ENCODE measurements at places on chromosomes 11 and 22.

GRCh38 chr22:25027043-25027906, 74.8 kb downstream of the KIAA1671 start:
- no peak for DNase-seq

DNA sequence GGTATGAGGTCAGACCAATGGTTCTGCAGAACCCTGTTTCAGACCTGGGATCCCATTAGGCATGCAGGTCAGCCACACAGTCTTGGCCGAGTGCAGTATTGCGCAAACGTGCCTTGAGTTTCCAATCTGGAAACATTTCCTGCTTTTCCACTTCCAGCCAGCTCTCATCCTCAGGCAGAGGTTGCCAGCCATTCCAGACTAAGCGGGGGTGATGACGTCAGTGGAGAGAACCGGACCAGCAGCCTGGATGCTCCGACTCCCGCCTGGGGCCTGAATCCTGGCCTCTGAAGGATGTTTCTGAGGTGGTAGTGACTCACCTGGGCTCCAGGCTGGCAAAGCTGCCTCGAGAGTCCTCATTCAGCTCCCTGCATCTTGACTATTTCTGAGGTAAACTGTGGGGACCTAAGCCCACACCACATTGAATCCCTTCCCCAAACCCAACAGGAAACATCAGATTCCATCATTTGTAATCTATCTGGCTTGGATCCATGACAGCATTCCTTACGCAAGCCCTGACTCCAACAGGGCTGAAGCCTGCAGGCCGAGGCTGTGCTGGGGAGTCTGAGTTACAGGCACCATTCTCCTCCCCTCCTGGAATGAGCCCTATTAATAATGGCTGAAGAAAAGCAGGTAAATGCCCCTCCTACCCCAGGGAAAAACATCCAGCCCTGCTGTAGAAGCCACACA, 83.0 kb downstream of the ABTB2 start:
- no peak for DNase-seq

DNA sequence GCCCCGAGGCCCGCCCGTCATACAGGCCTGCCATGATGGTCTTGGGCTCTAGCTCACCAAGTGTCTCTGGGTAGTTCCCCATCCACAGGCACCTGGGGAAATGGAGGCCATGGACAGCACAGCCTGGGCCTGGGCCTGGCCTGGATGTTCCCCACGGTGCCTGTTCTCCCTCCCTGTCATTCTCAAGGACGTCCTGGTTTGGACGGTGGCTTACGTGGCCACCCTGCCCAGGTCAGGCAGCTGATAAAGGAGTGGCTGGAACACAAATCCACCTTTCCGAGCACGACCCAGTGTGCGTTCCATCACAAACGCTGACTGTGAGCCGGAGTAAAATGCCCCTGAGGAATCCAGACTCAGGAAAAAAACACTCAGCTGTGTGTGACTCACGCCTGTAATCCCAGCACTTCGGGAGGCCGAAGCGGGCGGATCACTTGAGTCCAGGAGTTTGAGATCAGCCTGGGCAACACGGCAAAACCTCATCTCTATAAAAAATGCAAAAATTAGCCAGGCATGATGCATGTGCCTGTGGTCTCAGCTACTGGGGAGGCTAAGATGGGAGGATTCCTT, 41.2 kb upstream of the TESMIN start:
- DNase-seq: no peak

GRCh38 chr11:23095650-23096189, 235.4 kb upstream of the CCDC179 start:
- DNase-seq: no peak

DNA sequence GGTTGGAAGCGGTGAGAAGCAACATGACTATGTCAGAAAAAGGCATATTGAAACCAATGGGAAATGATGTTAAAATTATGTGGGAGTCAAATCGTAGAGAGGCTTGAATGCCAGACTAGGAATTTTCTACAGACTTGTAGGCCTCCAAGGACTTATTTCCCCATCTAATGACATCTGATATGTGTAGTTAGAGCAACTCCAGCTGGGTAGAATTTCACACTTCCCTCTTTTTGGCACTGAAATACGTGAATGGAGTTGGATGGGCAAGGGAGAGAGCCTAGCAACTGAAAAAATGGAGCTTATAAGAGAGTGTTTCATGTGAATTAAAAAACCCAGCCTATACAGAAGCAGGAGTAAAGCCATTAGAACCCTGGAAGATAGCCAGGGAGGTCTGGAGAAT, 304.2 kb downstream of the INSC start:
- no peak for DNase-seq

DNA sequence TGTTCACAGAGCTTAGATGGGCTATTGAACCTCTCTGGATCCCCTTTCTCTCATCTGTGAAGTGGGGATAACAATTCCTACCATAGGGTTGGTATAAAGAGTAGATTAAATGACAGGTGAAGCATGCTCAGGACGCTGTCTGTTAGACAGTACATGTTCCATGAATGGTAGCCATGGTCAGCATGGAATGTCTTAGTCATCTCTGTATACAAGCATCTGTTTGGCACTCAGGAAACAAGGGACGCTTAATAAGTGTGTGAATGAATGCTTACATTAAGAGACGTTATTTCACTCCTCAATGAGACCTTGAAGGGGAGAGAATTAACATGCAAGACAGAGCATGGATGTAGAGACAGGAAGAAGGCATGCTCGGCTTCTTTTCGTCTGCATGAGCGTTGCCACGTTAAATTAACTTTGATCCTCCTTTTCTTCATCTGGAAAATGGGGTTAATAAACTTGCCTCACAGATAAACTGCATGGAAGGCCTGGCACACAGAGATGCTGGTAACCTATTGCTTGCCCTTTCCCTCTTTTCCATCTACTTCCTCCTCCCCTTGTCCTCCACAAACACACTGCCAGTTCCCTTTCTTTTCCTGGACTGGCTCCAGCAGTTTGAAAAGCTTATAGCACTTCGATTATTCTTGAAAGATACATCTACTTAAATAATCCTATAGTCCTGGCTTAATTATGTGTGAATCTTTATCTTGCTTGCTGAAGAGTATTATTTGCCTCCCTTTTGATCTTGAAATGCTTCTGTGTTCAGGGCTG, 267.2 kb upstream of the MTNR1B start:
- DNase-seq: no peak

GRCh38 chr11:111395081-111395480, 16.0 kb upstream of the POU2AF1 start:
- no peak for DNase-seq

- DNase-seq: no peak
These were observed 20.3 kb downstream of the BBOX1 start for GRCh38 chr11:27060816-27061460.

DNA sequence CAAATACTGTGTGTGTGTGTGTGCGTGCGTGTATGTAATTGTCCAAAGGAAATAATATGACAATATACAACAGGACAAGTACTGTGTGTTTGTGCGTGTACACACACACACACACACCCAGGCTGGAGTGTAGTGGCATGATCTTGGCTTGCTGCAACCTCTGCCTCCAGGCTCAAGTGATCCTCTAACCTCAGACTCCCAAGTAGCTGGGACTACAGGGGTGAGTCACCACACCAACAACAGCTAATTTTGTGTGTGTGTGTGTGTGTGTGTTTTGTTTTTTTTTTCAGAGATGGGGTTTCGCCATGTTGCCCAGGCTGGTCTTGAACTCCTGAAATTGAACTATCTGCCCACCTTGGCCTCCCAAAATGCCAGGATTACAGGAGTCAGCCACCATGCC, 61.5 kb downstream of the NUP98 start:
- no peak for DNase-seq

DNA sequence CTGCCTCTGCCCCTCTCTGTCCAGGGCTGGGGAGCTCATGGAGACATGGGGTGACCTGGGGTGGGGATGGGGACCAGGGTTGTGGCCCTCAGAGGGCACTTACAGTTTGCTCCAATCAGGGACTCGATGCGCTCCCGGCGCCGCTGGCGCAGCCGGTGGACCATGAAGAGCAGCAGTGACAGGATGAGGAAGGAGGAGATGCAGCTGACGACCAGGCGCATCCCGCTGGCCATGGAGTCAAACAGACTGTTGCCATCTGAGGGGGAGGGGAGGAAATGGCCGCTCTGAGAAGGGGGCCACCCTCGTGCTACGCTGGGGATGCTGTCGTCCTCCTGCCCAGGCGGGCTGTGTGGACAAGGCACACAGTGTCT, 80.5 kb downstream of the DGCR2 start:
- DNase-seq: no peak

DNA sequence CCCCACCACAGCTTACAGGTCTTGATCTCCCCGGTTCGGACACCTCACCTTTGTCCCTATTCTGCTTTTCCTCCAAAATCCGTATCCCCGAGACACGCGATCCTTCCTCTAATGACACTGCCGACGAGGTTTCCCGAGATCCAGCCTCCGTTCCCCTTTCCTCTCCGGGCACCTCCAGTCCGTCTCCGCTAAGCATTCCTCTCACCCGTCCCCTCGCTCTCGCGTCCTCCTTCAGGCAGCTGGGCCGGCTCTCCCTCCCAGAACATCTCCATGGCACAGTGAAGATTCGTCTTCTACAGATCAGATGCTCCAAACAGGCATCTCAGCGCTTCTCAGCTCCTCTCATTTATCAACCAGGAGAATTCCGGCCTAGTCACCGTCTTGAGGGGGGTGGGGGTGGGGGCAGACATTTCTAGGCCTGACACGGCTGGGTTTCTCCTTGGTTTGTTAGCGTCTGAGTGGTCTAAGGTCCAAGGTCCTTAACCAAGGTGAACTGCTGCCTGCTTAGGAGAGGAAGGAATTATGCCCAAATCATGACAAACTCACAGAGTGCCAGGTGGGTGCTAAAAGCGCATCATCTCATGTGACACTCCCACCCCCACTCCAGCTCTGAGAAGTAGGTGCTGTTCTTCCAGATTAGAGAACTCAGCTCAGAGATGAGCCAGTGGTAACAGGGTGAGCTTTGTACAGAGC, at the start of gene SPTBN2:
Gene SPTBN2, minus strand, starts transcription at position 524 of the 693 bp plus-strand sequence. CDS start 7,976 bp downstream, outside the sequence.
- no peak for DNase-seq

GRCh38 chr22:36872084-36872483, 11.3 kb downstream of the NCF4 start:
- no peak for DNase-seq

GRCh38 chr11:1370186-1371025, 19.3 kb upstream of the BRSK2 start:
- no peak for DNase-seq

DNA sequence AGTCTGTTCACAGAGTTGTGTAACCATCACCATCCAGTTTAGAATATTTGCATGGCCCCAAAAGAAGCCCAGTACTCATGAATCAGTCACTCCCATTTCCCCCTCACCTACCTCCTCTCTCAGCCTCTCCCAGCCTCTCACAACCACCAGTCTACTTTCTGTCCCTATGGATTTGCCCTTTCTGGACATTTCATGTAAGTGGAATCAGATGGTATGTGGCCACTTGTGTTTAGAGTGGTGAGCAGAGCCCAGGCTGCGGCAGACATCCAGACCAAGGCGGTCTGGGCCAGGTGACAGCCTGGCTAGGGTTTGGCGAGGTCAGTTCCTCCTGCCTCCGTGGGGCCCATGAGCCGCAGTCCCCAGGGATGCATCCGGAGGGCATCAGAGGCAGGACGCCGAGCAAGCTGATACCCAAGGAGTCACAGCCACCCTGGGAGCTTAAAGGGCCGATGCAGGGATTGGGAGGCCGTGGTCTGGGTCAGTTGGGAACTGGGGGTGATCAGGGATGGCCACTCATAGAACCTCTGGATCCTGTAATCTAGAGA, 53.3 kb upstream of the CLDN5 start:
- DNase-seq: no peak

DNA sequence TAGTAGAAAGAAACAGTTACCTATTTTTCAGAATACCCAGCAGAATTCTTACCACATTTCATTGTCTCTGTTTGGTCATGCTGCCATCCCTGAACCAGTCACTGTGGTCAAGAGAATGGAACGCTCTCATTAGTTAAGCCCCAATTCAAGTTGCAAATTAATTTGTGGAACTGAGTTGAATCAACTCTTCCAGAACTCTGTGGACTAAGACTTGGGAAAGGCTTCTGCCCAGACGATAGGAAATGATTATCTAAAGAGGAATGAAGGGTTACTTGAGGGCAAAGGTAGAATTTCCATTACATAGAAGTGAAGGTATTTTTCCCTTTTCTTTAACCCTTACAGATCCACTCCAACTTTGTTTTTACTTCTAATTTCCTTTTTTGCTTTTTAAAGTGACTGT, 286.4 kb downstream of the DYNC2H1 start:
- no peak for DNase-seq

GRCh38 chr11:61377461-61378160, 14.8 kb upstream of the TMEM216 start:
- no peak for DNase-seq

DNA sequence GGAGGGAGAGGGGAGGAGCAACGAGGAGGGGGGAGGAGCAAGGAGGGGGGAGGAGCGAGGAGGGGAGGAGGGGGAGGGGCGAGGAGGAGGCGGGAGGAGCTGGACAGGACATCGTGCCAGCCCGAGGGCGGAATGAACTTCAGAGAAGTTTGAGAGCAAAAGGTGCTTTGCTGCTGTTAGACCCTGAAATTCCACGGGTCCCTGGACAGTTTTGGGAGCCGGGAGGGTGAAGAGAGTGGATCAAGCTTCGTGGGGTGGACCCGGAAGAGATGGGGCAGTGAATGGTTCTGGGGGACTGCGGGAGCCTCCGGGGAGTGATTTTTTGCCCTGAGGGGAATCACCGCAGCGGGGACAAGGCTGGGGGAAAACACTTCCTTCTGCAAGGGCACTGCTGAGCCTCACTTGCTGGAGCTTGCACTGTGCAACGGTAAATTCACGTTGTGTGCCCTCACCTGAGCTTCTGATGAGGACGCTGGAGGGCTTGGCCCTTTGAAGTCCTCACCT, 10.7 kb upstream of the NLRP6 start:
- DNase-seq: no peak

DNA sequence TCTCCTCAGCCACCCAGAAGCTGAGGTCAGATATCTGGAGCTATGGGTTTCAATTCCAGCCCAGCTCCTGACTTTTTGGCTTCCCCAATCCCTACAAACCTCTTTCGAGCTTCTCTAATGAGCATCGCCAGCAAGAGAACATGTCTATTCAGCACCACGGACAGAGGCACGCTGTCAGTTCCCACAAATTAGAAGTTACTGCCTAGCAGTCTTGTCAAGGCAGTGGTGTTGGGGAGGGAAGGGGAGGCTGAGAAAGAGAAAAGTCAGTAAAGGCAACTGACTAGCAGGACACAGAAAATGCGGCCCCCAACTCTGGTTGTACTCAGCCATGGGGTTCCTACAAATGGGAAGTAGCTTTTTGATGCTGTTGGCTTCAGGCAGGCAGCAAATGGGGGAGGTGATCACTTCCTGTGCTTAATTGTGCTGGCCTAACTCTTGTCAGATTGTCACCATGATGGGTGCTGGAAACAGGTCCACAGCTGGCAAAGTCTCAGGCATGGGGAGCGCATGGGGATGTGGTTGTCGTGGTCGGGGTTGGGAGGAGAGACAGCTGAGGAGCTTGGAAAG, 205.9 kb downstream of the ST3GAL4 start:
- DNase-seq: no peak

DNA sequence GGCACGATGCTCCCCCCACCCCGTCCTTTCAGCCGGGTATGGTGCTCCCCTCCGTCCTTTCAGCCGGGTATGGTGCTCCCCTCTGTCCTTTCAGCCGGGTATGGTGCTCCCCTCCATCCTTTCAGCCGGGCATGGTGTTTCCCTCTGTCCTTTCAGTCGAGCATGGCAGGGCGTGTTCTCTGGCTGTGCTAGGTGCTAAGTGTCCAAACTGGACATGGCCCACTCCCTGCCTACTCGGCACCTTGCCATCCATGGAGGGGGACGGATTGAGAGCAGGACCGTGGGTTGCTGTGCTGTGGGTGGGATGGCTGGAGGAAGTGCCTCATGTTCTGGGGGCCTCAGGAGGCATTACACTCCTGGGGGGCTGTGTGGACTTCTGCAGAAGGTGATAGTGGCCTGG, 45.5 kb downstream of the MUC6 start:
- DNase-seq: no peak

- DNase-seq: no peak
These were observed 20.2 kb downstream of the NF2 start for GRCh38 chr22:29623553-29624169.

Data from stimulated activated CD8-positive, alpha-beta memory T cell treated with anti-CD3 and anti-CD28 coated beads, Interleukin-15, amount 100 ng/mL, for 24 hours (primary cell).